ENCODE measurements at places on chromosomes 2 and 18.

- DNase-seq, result no peak
These were observed 811.1 kb upstream of the LRATD1 start for GRCh38 chr2:13821255-13821880.

GRCh38 chr2:103289105-103289725 is 527.4 kb downstream of the TMEM182 start:
- peak; percentile 12 for DNase-seq

DNA sequence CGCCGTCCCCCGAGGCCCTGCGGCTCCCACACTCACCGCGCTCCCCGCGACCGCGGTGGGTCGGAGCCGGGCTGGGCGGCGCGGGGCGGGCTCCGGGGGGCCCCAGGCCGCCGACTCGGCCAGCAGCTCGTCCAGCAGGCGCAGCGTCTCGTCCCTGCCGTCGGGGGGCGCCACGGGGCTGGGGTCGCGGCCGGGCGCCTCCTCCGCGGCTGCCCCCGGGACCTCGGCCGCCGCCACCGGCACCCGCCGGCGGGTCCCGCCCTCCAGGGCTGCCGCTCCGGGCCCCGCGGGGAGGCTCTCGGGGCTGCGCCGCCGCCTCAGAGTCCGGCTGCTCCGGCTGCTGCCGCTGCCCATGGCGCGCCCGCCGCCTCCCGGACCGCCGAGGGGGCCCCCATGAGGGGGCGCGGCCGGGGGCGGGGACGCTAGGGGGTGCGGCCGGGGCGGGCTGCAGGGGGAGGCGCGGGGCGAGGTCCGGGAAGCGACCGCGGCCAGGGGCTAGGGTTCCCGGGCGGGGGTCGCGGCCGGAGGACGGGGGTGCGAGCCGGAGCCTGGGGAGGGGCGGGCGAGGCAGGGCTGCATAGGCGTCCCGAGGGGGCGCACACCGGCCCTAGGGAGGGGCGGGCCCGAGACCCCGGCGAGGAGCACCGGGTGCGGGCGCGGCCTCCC is at the start of gene CYS1:
TSS of gene CYS1 (minus strand) at position 542 of the 666 bp plus-strand sequence. CDS start at position 354, 188 bp downstream.
- no peak for DNase-seq

DNA sequence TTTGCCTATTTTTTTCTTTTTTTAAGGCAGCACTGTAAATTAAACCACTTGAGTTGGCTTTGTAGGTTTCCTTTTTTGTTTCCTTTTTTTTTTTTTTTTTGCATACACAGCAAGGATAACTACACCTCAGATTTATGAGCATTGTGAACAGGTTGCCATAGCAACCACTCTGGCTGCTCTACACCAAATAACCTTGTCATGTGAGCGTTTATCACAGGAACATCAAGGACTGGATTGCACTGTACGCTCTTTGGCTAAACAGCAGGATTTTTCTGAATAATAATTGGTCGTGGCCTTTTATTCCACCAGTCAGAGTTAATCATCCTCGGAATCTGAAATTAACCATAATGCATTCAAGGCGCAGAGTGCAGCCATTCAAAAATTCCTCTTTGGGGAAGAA is 199.1 kb upstream of the SLC14A2 start:
- no peak for DNase-seq

DNA sequence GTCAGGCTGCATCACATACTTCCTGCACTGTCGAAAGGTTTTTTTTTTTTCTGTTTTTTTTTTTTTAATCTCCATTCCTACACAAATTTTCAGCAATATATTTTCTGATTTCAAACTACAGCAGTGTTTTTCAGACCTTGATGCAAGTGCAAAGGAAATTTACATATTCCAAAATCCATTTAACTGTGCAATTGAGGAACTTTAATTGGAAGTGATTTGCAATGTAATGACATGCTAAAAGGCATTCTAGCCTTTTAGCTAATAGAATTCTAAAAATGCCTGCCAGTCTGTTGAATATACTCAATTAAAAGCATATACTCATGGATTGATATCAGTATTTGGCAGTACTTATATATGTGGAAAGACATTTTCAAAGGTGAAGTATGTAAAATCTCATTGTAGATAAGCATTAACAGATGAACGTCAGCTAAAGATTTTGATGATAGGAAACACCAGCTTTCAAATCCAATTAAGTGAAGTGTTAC is 210.5 kb downstream of the OTX1 start:
- no peak for DNase-seq

- no peak for DNase-seq
These were observed 34.2 kb upstream of the NCOA1 start for GRCh38 chr2:24456599-24457556.
